ENCODE measurements at places on chromosomes 3 and 15. TPM values are rescaled to one million over a fixed set of nuclear protein-coding genes. Genes with fewer than 3 reads are reported as not detected.

DNA sequence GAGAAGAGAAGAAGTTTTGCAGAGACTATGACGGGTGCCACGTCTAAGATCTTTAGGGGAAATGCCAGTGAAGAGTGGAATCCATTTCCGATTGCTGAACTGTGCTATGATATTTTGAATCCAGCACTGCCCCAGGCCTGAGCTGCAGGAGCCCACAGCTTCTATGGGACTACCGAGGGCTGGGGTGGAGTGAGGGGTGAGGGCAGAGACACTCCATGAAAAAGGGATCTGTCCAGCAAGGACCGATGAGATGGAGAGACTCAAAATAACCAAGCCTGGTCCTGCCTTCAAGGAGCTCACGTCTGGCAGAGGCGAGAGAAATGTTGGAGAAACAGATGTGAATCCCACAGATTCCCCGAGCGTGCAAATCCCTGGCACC, 79.8 kb upstream of the MEF2A start:
- DNase-seq, result peak; percentile 51

- DNase-seq, result peak; percentile 83
Measured at GRCh38 chr3:55487381-55488241, 505 bp upstream of the WNT5A start.

DNA sequence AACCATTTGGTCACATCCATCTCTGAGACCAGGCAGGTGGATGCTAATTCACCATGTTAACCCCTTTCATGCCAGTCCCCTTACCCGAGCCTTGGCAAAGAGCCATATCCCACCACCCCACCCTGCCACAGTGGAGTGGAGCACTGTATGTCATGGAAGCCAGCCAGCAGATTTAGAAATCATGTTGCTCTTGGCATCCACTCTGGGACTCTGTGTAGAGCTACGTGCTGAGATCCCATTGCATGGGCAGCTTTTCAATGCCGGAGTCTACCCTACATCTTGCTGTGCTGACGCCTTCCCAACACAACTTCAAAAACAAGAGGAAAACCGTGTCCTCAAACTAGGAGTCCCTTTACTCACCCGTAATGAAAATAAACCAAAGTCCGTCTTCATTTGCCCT, 131.0 kb downstream of the NTRK3 start:
- no peak for DNase-seq

- no peak for DNase-seq
Measured at GRCh38 chr15:94607176-94607654, 375.9 kb downstream of the MCTP2 start.

Gene GXYLT2
- total RNA-seq, result 6.1 TPM

Gene PRKCI
- total RNA-seq, result 74.5 TPM
